ENCODE measurements at places on chromosomes 6 and 20.

DNA sequence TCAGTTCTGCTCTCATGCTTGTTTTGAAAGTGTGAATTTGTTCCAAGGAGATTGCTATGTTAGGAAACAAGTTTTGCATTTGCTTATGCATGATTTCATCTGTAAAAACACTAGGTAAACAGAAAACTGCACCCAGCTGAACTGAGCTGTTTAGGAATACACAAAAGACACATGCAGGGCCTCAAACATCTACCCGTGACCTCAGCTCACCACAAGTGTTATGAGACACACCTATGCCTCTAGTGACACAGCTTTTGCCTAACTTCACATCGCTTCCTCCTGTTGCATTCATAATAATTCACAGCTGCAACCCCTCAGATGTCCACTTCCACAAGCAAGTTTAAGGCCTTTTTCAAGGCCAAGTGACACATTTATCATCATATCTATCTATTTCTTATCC lies 98.0 kb upstream of the SLC24A3 start:
- no peak for DNase-seq

DNA sequence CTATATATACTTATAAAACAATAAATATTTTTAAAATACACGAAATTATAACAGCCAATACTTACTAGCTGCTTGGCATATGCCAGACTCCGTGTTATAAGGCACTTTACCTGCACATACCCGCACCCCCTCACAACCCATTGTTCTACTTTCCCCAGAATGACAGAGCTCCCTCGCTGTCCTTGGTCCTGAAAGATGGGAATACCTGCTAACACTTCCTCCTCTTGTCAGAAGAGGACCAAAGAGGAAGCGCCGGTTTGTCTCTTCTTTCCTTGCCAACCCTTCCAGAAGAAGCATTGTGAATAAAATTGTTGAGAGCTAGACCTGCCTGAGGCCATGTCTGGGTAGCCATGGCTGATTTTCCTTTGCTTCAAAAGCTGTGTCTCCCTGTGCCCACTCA lies 149.3 kb downstream of the PTPRT start:
- DNase-seq = no peak

DNA sequence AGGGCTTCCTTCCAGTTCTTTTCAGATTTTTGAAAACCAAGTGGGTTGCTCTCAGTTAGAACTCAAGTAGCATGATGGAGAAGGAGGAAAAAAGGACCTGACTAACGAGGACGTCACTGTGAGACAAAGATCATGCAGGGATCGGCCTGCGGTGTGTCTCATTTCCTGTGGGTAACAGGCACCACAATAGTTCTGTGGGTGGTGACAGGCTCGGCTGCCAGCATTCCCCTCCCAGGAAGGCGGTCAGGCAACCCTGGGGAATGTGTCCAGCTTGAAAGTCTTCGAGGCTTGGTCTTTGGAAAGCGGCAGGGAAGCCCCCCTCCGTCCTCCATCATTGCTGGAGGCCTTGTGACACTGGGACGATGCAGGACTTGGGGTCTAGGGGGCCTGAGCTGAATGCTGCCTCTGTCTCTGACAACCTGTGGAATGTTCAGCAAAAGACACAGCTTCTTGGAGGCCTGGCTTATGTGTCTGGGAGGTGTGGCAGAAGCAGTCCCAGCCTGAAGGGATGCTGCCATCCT lies 121.0 kb downstream of the BCAS1 start:
- DNase-seq = peak; percentile 21

GRCh38 chr20:24702501-24703283 lies 233.3 kb downstream of the SYNDIG1 start:
- DNase-seq = no peak

DNA sequence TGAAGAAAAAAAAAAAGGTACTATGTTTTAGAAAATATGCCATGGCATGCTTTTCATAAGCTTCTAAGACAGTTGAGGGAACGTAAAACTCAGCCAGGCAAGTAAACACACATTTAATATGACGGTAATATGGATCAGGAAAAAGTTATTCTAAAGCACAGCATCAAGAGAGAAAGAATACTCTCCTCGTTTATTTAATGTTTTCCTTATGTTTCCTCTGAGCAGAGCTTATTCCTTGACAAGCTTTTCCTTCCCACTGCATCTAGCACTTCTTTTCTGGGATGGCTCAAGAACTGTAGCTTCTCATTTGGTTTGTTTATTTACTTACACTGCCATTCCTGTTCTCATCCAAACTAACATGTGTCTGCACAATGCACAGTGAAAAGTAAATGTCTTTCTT lies 2.7 kb upstream of the RSPO3 start:
- DNase-seq = no peak

- DNase-seq = no peak
Observed at GRCh38 chr20:13353261-13353945, 132.3 kb downstream of the ISM1 start.

DNA sequence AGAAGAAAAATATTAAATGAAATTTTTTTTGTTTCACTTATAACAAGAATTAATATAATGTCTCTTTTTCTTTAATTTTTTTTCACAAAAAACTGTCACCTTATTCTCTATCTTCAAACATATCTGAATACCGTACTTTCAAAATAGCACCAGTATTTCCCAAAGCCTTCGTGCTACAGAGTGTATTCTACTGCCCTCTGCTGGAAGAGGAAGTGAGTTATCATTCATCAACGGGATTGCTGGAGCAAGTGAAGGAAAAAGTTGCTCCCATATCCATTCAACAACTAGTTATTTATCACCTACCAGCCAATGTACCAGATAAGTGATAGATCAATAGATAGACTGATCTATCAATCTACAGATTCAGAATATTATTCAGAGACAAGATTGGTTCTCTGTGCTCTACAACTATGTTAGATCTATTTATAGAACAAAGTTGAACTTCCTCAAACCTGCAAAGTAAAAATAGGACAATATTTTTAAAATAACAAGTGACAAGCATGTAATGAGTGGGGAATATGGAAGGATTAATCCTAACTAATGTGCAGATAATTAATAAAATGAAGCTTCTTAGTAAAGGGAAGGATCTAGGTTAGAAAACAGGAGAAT lies 26.7 kb upstream of the TFAP2B start:
- no peak for DNase-seq

DNA sequence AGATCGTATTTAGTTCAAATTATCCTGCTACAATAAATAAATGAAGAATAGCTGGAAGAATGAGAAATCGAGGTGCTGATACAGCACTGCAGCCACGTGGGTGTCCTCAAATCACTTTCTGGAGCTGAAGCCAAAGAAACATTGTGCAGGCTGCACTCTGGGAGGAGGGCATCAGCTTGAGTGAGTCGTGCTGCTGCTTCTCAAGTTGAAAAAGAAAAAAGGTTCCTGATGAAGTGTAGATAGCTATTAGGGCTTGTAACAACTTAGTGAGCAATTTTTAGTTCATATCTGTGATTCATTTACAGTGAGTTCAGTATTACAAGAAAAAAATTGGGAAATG lies 40.5 kb downstream of the DSE start:
- DNase-seq = no peak

DNA sequence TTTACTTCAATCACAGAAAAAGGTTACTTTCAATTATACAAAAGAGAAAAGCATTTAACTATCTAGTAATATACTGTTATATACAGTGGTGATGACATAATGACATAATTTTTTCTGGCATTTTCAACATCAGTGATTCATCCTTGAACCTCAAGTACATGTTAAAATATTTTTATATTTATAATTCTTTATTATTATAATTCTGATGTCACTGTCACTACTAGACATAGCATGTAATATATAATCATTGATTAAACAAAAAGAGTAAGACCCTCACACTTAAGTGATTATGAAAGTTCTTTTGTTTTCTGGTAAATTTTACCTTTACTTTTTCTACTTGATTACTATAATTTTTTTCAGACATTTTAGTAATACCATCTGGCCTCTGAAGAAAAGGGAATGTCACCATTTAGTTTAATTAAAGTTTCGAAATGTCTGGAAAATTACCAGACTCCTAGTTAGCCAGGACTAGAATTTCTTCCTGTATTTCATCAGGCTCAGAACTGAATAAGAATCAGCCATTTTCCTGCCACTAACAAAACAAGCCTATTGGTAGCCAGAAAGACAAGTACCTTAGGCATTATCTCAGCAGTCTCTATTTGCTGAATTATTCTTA lies 71.5 kb downstream of the FILIP1 start:
- no peak for DNase-seq

DNA sequence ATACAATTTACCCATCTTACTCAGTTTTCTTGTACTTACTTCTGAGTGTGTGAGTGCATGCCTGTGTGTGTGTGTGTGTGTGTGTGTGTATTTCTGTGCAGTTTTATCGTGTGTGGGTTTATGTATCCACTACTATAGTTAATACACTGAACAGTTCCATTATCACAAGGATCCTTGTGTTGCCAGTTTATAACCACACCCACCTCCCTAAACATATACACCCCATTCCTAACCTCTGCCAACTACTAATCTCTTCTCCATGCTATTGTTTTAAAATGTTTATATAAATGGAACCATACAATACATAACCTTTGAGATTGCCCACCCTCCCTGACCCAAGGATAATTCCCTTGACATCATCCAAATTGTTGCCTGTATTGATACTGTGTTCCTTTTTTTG lies 18.7 kb downstream of the POFUT1 start:
- DNase-seq = no peak

DNA sequence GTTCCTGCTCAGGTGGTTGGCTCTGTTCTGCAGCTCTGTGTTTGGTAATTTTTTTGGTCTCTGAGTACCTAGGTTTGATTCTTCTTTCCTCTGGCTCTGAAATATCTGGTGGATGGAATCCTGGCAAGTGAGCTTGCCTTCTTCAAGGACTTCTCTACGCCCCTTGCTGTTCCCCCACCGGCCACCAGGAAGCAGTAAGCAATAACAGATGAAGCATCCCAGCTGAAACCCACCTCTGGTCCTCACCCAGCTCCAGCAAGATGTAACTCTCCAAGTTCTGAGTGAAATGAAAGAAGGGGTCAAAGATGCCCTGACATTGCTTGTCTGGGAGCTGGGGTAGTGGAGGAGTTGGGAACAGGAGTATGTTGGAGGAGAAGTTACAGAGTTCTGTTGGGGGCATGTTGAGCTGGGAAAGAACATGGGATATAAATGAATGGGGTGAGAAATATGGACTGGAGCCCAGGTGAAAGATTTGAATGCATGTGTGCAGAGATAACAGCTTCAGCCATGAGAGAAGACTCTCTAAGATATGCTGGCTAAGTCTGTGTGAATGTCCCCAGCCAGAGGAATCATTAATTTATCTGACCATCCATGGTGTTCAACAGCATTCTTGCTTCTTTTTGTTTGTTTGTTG lies 51.3 kb upstream of the GLP1R start:
- DNase-seq = peak; percentile 19

GRCh38 chr6:41411961-41412360 lies 76.6 kb downstream of the NCR2 start:
- DNase-seq = no peak

GRCh38 chr6:146881228-146882181 lies 282.7 kb downstream of the ADGB start:
- no peak for DNase-seq

- no peak for DNase-seq
Observed at GRCh38 chr20:63848003-63848911, 13.0 kb upstream of the ABHD16B start.

GRCh38 chr6:133591275-133591674 lies 297.6 kb upstream of the TCF21 start:
- DNase-seq = no peak

GRCh38 chr6:13694562-13694961 lies 17.1 kb downstream of the RANBP9 start:
- no peak for DNase-seq

GRCh38 chr6:77548662-77549366 lies 85.5 kb upstream of the HTR1B start:
- DNase-seq = no peak

GRCh38 chr20:38889792-38890496 lies 36.3 kb upstream of the FAM83D start:
- DNase-seq = no peak

- DNase-seq = no peak
Observed at GRCh38 chr6:79783670-79784394, 152.7 kb downstream of the SH3BGRL2 start.

- DNase-seq = no peak
Observed at GRCh38 chr20:51458751-51459439, 83.6 kb downstream of the NFATC2 start.

- DNase-seq = no peak
Observed at GRCh38 chr20:57869951-57870315, 160.1 kb upstream of the PMEPA1 start.

DNA sequence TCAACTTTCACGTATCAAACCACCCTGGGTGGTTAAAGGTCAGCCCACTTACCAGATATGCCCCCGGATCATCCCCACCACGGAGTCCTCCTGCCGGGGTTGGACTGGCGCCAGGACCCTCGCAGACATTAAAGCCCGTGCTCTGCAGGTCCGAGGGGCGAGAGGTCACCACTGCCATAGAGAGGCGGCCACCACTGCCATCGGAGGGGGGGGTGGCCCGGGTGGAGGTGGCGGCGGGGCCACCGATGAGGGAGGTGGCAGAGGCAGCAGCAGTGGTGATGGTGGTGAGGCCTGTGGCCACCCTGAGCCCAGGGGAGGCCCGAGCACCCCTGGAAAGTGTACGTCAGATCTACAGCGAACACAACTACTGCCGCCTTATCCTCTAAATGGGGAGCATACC lies 76.3 kb downstream of the ASXL1 start:
- DNase-seq = no peak

GRCh38 chr6:74946961-74947360 lies 258.9 kb downstream of the COL12A1 start:
- DNase-seq = no peak

GRCh38 chr6:31821301-31822035 lies 6.1 kb upstream of the HSPA1B start:
- DNase-seq = peak; percentile 39

- no peak for DNase-seq
Observed at GRCh38 chr6:164477101-164477500, 832.3 kb downstream of the C6orf118 start.

GRCh38 chr6:47375426-47375825 lies 65.7 kb upstream of the TNFRSF21 start:
- DNase-seq = no peak

- DNase-seq = no peak
Observed at GRCh38 chr6:2485116-2485515, 239.7 kb upstream of the GMDS start.

GRCh38 chr6:166903500-166903899 lies 52.9 kb downstream of the RNASET2 start:
- DNase-seq = no peak

DNA sequence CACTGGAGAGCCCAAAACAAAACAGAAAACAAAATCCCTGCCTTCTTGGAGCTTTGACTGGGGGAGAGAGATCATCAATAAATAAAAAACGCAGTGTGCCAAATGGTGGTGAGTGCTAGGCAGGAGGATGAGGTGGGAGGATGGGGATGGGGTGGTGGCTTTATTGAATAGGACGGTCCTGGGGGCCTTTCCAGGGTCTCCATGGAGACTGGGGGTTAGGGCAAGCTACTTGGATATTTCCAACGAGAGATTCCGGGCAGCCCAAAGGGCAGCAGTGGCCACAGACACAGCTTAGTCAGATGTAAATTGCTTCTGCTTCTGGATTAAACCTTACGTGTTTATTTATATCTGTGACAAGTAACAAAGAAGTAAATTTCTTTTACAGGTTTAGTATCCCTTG lies 700.1 kb downstream of the QKI start:
- no peak for DNase-seq

- no peak for DNase-seq
Observed at GRCh38 chr6:24408719-24409410, 6.1 kb downstream of the MRS2 start.

GRCh38 chr6:11236915-11237314 lies 4.4 kb upstream of the NEDD9 start:
- no peak for DNase-seq

GRCh38 chr6:48990739-48991138 lies 472.3 kb downstream of the MMUT start:
- DNase-seq = no peak
